ENCODE measurements at places on chromosomes 13 and 19.

DNA sequence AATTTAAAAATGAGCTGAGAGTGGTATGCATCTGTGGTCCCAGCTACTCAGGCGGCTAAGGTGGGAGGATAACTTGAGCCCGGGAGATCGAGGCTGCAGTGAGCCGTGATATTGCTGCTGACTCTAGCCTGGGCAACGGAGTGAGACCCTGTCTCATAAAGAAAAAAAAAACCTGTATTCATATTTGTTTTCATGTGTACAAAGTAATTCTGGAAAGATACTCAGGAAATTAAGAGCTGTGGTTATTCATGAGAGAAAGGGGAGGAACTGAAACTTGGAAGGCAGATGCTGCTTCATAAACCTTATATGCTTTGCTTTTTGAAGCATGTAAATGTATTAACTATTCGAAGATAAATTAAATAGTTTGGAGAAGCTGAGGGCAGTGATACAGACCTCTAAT is 8.8 kb upstream of the RLN3 start:
- no peaks in the 10 kb centered on the region for H3K4me1 ChIP-seq
- no peaks in the 10 kb centered on the region for H3K36me3 ChIP-seq
- no peak overlapping the region for H3K4me3 ChIP-seq
- H3K27ac ChIP-seq, result no peak overlapping the region
- H3K27me3 ChIP-seq, result no peaks in the 10 kb centered on the region
- DNase-seq, result no peak

DNA sequence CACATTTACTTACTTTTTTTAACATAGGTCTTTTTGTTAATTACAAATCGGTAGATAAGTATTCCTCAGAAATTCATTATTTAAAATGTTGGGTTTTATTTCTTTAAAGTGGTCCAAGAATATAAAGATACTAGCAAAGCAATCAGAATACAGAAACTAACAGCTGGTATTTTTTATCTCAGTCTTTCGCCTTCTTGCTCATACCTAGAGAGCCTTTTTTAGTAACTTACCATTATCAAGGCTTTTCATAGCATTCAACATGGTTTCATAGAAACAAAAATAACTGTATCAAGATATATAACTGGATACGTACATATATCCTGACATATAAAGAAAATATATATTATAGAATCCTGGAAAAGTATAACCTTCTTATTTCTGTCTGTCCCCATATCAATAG is 227.8 kb upstream of the MIR17HG start:
- H3K4me1 ChIP-seq, result no peaks in the 10 kb centered on the region
- DNase-seq, result no peak
- no peaks in the 10 kb centered on the region for H3K27me3 ChIP-seq
- no peak overlapping the region for H3K4me3 ChIP-seq

GRCh38 chr13:48029859-48030258 is 7.7 kb upstream of the NUDT15 start:
- H3K4me3 ChIP-seq, result no peak overlapping the region
- no peak for DNase-seq
- no peaks in the 10 kb centered on the region for H3K27me3 ChIP-seq

DNA sequence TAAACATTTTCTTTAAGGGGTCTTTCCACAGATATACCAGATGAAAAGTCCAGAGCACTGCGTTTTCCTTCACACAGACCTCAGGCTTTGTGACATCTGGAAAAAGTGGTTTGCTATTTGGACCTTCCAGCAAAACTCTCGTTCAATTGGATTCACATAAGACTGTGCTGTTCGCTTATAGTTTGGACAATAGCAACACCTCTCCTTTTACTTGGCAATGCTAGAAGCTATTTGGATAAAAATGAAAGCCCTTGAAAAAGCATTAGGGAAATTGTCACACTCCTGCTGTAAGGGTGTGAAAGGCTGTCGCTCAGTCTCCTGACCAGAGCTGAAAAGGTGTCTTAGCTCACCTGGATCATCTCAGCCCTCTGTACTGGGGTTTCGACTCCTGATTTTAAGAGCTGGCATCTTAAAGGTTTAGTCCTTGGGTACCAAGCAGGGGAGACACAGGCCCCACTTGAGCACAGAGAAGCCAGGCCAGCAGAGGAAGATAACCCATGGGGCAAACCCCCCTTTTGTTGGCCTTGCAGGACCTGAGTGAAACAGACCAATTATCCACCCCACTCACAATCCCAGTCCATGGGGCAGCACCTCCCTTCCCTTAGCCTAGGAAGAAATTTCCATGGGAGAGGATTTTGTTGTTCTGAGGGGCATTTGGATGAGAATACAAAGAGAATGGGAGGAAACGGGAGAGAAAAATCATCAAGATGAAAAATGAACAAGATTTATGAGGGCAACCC is 257.6 kb downstream of the DLEU7 start:
- no peak overlapping the region for H3K4me3 ChIP-seq
- no peak for DNase-seq
- peaks cover 34% of the 10 kb centered on the region for H3K4me1 ChIP-seq
- no peak overlapping the region for H3K27ac ChIP-seq
- no peaks in the 10 kb centered on the region for H3K36me3 ChIP-seq
- H3K27me3 ChIP-seq, result no peaks in the 10 kb centered on the region

- H3K4me3 ChIP-seq, result no peak overlapping the region
- peak; percentile 46 for DNase-seq
- H3K4me1 ChIP-seq, result peaks cover 36% of the 10 kb centered on the region
Measured at GRCh38 chr19:44635581-44636438, 7.9 kb upstream of the PVR start.

- peak; percentile 98 for DNase-seq
- peak overlapping the region; percentile 87 for H3K4me3 ChIP-seq
Measured at GRCh38 chr19:18152442-18152816, 534 bp upstream of the PIK3R2 start.

- no peaks in the 10 kb centered on the region for H3K36me3 ChIP-seq
- H3K27ac ChIP-seq, result no peak overlapping the region
- H3K4me3 ChIP-seq, result no peak overlapping the region
Measured at GRCh38 chr13:94143624-94144350, 335.7 kb downstream of the DCT start.

- H3K27me3 ChIP-seq, result no peaks in the 10 kb centered on the region
- no peak for DNase-seq
- H3K4me3 ChIP-seq, result no peak overlapping the region
- peaks cover 18% of the 10 kb centered on the region for H3K4me1 ChIP-seq
- H3K36me3 ChIP-seq, result no peaks in the 10 kb centered on the region
- H3K27ac ChIP-seq, result no peak overlapping the region
Measured at GRCh38 chr13:90108547-90108946, 1238.9 kb upstream of the MIR17HG start.

GRCh38 chr13:95160112-95160906 is 140.9 kb downstream of the ABCC4 start:
- no peaks in the 10 kb centered on the region for H3K4me1 ChIP-seq
- DNase-seq, result no peak
- no peak overlapping the region for H3K4me3 ChIP-seq
- peaks cover 3% of the 10 kb centered on the region for H3K36me3 ChIP-seq

GRCh38 chr19:4633140-4633967 is 6.0 kb upstream of the TNFAIP8L1 start:
- H3K27ac ChIP-seq, result no peak overlapping the region
- DNase-seq, result peak; percentile 49
- H3K4me1 ChIP-seq, result peaks cover 29% of the 10 kb centered on the region
- no peaks in the 10 kb centered on the region for H3K36me3 ChIP-seq
- H3K27me3 ChIP-seq, result no peaks in the 10 kb centered on the region

GRCh38 chr13:97015661-97016350 is 21.5 kb upstream of the OXGR1 start:
- H3K4me1 ChIP-seq, result no peaks in the 10 kb centered on the region
- no peak overlapping the region for H3K4me3 ChIP-seq
- no peak overlapping the region for H3K27ac ChIP-seq
- DNase-seq, result no peak

All from SJSA1 (cell line).